Renal cortical epithelial cell (primary cell): ENCODE measurements at places on chromosomes 7 and 10.

- DNase-seq: peak; percentile 98
These were observed 121.2 kb downstream of the FAM107B start for GRCh38 chr10:14653271-14654161.

DNA sequence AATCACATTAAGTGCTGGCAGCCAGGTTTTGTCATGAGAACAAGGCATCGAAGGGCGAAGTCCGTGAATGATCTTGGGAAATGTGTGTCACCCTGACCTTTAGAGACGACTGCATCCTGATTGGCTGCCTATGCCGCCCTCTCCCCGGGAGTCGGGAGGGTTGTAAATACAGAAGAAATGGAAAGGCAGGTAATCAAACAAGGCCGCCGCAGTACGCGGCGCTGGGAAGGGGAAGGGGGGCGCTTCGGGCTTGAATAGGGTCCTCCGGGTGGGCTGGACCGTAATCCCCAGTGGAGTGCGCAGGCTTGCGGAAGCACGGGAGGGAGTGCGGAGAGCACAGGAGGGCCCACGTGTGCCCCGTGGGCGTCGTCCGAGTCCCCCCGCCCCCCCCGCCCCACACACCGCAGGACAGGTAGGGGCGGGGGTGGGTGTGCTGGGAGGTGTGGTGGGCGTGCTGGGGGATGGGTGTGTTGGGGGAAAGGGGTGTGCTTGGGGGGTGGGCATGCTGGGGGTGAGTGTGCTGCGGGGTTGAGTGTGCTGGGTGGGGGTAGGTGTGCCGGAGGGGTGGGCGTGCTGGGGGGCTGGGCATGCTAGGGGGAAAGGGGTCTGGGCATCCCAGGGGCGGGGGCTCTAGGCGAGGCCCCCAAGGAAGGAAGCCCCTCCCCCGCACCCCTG, 169.4 kb downstream of the ARHGAP12 start:
- DNase-seq: peak; percentile 69

DNA sequence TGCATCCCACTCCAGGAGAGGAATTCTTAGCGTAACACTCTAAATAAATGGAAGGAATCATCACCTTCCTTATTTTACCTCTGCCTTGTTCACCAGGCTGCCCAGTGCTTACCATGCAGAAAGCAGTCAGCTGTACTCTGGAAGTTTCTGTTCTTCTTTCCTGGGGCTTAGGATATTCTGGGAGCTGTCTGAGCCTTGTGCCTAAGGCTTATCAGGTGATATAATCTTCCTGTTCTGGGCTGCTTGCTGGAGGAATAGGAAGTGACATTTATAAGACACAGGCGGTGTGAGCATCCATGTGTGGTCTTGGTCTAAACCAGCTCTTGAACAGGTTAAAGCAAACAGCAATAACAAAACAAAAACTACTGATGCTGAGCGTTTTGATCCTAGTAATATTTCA, 13.5 kb downstream of the KCTD7 start:
- no peak for DNase-seq

- DNase-seq: no peak
These were observed 31.3 kb downstream of the LYZL2 start for GRCh38 chr10:30598105-30598776.

DNA sequence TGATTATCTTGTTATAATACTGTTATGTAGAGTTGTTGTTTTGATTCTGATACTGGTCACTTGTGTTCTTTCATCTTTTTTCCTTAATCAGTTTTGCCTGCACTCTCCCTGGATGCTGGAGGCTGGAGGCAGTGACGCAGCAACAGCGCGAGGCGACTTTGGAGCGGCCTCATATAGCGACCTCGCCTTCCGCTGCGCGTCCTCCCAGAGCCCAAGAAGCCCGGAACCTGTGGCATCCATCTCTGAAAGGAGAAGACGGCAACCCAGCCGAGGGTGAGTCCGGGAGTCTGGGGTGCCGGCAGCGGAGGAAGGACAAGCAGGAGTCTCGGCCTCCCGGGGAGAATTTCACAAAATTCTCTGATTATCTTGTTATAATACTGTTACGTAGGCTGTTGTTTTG, 161.2 kb downstream of the ZNF33B start:
- DNase-seq: no peak

GRCh38 chr7:45574416-45574668, 174 bp downstream of the ADCY1 start:
- DNase-seq: no peak

GRCh38 chr7:200704-201103, 8.3 kb downstream of the FAM20C start:
- DNase-seq: no peak

GRCh38 chr10:49208996-49209395, 20.8 kb upstream of the TMEM273 start:
- no peak for DNase-seq

DNA sequence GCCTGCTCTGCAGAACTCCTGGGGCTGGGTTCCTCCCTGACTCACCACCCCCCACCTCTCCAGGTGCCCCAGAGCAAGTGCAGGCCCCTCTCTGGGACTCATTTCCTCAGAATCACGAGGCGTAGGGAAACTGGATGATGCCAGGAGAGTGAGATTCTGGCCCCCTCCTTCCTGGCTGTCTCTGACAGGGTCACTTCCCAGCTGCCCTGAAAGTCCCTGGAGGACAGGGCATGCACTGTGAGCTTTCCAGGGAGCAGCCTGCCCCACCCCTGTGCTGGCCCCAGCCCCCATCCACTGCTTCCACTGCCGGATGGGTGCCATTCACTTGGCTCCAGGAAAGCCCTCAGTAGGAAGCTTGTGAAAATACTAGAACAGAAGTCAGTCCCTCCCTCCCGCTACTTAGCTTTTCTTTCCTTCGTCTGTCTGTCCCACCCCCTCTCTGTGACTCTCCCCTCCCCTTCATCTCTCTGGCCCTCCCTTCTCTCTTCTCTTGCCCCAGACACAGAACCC, 10.4 kb downstream of the TACR2 start:
- peak; percentile 27 for DNase-seq

- no peak for DNase-seq
These were observed 10.3 kb downstream of the TRIM8 start for GRCh38 chr10:102654566-102654965.
